ENCODE measurements at places on chromosomes 6 and 20. TPM values are rescaled to one million over a fixed set of nuclear protein-coding genes. Genes with fewer than 3 reads are reported as not detected.

The TMEM244 gene
- not detected for total RNA-seq

DNA sequence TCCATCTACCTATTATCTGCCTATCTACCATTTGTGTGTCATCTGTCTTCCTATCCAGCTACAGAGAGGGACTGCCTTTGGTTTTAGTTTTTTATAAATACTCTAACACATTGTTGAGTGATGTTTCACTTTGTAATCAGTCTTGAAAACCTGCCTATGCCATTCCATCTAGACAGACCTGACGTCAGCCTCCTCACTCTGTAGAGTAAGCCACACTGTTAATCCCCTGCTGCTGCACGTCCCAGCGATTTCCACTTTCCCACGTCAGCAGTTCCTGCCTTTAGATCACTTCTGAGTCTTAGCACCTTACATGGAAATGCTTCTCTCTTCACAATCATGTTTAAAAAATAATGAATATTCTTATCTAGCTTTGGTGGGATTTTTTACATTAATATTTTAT is 54.8 kb downstream of the PLG start:
- DNase-seq = no peak

GRCh38 chr6:72631480-72631879 is 9.6 kb downstream of the KCNQ5 start:
- DNase-seq = no peak

The CDSN gene
- total RNA-seq = 350 TPM

DNA sequence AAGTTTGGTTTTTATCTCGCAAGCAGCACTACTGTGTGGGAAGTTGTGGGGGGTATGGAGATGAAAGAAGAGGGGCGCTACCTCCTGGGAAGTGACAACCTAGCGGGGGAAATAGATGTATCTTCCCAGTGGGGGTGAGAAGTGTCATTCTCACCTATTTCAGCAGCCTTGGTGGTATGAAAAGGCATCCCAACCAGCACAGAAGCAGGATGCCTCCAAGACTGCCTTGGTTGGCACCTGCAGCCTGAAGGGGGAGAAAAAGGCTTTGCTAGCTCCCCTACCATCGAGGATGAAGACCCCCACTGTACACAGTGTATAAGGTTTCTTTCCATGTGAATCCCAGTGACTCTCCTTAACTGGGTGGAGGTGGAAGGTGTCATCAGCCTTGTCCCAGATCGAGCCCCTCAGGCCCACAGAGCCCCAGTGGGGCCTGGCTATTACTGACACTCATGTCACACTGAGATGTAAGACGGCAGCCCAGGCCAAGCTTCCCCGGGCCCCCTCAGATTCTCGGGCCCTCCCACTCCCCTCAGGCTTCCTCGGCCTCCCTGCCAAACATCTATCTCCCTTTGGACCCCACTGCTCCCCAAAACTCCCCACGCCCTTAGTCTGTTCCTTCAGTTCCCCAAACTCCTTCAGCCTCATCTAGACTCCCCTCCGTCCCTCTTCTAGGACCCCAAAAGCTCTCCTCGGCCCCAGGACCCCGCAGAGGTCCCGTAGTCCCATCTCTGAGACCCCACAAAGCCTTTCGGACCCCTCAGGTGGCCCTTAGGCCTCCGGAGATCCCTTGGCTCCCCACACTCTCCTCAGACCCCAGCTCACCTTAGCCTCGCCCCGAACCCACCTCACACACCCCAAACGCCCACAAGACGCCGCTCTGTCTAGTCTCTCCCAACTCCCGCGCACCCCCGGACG is 688 bp downstream of the COMMD7 start:
- peak; percentile 60 for DNase-seq

DNA sequence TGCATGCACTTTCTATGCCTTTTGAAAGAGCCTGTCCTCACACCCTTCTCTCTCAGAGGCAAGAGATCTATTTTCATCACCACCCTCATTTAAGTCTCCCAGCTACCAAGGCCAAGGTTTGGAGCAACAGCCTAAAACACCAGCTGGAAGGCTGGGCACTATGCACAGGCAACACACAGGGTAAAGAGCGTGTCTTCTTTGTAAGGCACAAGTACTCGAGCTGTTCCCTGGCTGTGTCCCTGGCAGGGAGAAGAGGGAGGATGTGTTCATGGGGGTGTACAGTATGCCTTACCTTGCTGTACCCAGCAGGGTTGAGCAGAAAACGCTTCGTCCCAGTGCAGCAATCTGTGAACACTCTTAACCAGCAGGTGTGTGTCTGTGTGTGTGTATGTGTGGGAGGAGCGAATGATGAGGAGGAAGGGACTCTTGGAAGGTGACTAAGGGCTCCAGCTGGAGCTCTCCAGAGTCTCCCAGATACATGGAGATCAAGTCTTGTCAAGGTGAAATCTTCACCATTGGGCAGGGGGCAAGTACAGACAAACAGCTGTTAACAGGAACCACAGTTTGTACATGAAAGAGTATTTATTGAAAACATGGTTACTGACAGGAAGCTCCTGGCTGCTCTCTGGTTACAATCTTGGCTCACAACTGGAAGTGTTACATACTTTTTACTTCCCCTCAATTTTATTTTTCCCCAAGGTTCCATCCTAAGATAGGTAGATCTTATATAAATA is 40.8 kb downstream of the ELMO2 start:
- DNase-seq = no peak

DNA sequence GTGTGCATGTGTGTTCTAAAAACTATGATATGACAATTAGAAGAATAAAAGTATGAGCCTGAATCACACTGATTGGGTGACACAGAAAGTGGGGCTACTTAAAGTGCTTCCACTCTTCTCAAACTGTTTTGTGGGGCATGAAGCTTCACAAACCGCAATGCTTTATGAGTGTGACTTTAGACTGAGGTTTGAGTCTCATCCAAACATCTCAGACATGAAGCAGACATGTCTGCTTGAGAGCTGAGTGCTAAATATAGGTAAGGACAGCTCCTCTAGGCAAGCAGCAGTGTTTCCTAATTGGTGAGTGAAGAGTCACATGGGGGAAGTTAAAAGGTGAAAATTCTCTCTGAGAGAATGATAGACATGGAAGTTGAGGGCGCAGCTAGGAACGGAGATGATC is 726.9 kb upstream of the CITED2 start:
- DNase-seq = no peak

The RIPOR3 gene
- 10.1 TPM for total RNA-seq

The ADGB gene
- total RNA-seq = 0.26 TPM

DNA sequence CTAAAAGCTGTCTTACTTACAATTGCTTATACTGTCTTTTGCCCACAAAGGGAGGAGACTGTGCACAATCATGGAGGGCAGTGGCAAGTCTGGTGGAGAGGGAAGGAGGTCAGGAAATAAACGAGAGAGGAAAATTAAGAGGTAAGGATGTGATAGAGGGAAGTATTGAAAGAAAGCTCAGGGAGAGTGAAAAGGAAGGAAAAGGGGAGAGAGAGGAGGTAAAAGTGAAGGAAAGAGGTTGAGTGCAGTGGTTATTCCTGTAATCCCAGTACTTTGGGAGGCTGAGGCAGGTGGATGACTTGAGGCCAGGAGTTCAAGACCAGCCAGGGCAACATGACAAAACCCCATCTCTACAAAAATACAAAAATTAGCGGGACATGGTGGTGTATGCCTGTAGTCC is 82.7 kb upstream of the EPB41L1 start:
- no peak for DNase-seq

The F13A1 gene
- total RNA-seq = 22.8 TPM

- DNase-seq = no peak
Measured at GRCh38 chr6:47426524-47427302, 50.9 kb upstream of the CD2AP start.

The PPP1R16B gene
- total RNA-seq = 5.6 TPM

- no peak for DNase-seq
Measured at GRCh38 chr6:76790045-76790796, 673.1 kb downstream of the HTR1B start.

The RHAG gene
- total RNA-seq = 0.89 TPM

The ALDH8A1 gene
- total RNA-seq = not detected

The POM121L2 gene
- total RNA-seq = not detected

The C6orf163 gene
- 4.0 TPM for total RNA-seq

DNA sequence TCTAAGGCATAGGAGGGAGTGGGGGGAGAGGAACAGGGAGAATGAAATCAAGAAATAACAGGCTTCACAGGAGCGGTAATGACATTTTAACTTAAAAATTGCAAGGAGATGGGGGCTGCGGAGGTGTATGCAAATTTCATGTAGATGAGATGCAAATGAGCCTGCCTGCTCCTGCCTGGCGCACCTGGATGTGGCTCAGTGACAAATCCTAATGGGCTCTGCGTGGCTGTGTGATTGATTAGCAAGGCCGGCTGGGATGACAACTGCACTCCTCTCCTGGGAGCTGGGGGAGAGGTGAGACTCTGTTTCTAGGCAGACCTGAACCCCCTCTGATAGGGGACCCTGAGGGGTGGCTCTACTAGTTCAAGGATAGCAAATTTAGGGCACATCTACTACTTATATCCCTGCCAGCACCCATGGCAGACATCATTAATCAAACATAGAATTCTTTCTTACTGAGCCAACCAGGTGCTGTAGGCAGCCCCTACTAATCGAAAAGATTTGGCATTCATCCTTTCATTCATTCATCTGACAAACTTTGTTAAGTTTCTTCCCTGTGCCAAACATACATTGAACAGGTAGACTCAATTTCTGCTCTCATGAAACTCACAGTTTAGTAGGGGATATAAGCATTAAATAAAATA is 38.4 kb upstream of the TGM2 start:
- DNase-seq = no peak
